ENCODE measurements at places on chromosomes 12 and 14.

- no peak for DNase-seq
- no peaks in the 10 kb centered on the region for H3K4me1 ChIP-seq
- H3K4me3 ChIP-seq = no peak overlapping the region
- H3K27ac ChIP-seq = no peak overlapping the region
- no peaks in the 10 kb centered on the region for H3K27me3 ChIP-seq
- no peaks in the 10 kb centered on the region for H3K36me3 ChIP-seq
Observed at GRCh38 chr12:27422697-27423096, 23.8 kb upstream of the SMCO2 start.

- no peaks in the 10 kb centered on the region for H3K4me1 ChIP-seq
- H3K27ac ChIP-seq = no peak overlapping the region
- H3K27me3 ChIP-seq = no peaks in the 10 kb centered on the region
- no peak overlapping the region for H3K4me3 ChIP-seq
- no peaks in the 10 kb centered on the region for H3K36me3 ChIP-seq
- DNase-seq = no peak
Observed at GRCh38 chr12:128867466-128867865, 14.2 kb downstream of the GLT1D1 start.

DNA sequence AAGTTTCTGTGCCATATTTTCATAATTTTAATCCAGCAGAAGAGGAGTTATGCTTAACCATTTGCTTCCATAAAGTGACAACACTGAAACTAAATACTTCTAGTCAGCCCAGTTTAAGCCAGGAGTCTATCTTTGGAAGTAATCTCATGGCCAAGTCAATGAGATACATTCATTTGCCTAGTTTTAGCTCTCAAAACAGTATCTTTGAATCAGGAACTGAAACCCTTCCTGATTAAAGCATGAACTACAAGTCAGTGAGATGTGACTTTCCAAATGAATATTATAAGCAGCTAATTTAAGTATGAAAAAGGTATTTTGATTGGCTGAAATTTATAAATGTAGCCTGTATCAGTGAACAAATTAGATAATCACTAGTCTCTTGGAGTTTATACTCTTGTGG, 491.5 kb downstream of the SLC6A15 start:
- H3K36me3 ChIP-seq = no peaks in the 10 kb centered on the region
- H3K27ac ChIP-seq = no peak overlapping the region
- no peaks in the 10 kb centered on the region for H3K27me3 ChIP-seq
- DNase-seq = no peak
- no peak overlapping the region for H3K4me3 ChIP-seq

- H3K27ac ChIP-seq = no peak overlapping the region
- H3K36me3 ChIP-seq = no peaks in the 10 kb centered on the region
- no peaks in the 10 kb centered on the region for H3K27me3 ChIP-seq
- H3K4me1 ChIP-seq = no peaks in the 10 kb centered on the region
Observed at GRCh38 chr12:25800101-25800500, 158.4 kb upstream of the RASSF8 start.

- no peaks in the 10 kb centered on the region for H3K4me1 ChIP-seq
- no peak overlapping the region for H3K4me3 ChIP-seq
- H3K27ac ChIP-seq = no peak overlapping the region
- DNase-seq = no peak
- H3K36me3 ChIP-seq = peaks cover 73% of the 10 kb centered on the region
- H3K27me3 ChIP-seq = no peaks in the 10 kb centered on the region
Observed at GRCh38 chr14:73944432-73945158, 5.3 kb downstream of the FAM161B start.

GRCh38 chr12:93111773-93112172, 182.7 kb upstream of the EEA1 start:
- no peak overlapping the region for H3K4me3 ChIP-seq
- H3K36me3 ChIP-seq = no peaks in the 10 kb centered on the region
- no peaks in the 10 kb centered on the region for H3K4me1 ChIP-seq

DNA sequence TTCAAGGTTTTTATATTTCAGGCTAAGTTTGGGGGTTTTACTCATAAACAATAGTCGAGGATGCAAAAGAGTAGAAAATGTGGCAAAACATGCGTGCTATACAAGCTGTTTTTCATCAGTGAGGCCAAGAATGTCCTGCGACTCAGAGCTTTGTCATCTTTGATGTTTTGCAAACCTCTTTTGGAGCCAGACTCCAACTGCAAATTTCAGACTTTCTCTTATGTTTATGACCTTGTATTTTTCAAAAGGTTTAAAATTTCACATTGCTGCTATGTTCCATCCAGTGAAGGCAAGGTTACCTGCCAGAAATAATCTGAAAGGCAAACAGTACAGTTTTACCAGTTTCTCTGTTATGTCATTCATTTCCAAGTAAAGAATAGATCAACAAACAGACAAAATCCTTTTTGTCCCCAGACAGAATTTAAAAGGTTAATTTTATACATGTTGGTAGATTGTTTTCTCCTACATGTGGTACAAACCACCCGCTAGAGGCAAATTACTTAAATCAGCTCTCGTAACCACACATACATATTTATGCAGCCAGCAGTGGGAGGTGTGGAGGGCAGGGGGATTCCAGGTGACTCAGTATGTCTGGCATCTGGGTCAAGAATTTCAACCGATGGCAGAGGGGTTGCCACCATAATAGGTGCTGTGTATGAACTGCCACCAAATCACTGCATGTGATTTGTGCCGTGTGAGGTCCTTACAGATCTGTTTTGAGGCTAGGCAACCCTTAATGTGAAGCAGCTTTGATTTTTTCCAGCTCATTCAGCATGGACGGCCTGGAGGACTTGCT, 119.8 kb upstream of the CPM start:
- H3K27ac ChIP-seq = no peak overlapping the region
- no peaks in the 10 kb centered on the region for H3K36me3 ChIP-seq
- DNase-seq = no peak
- H3K27me3 ChIP-seq = no peaks in the 10 kb centered on the region
- peaks cover 18% of the 10 kb centered on the region for H3K4me1 ChIP-seq

- no peak overlapping the region for H3K27ac ChIP-seq
- H3K4me3 ChIP-seq = no peak overlapping the region
- no peaks in the 10 kb centered on the region for H3K27me3 ChIP-seq
- H3K4me1 ChIP-seq = no peaks in the 10 kb centered on the region
- DNase-seq = no peak
- H3K36me3 ChIP-seq = no peaks in the 10 kb centered on the region
Observed at GRCh38 chr12:92733661-92734060, 30.9 kb downstream of the PLEKHG7 start.

GRCh38 chr12:95351748-95352147, 122.2 kb upstream of the METAP2 start:
- no peak overlapping the region for H3K4me3 ChIP-seq
- H3K27me3 ChIP-seq = no peaks in the 10 kb centered on the region
- no peaks in the 10 kb centered on the region for H3K36me3 ChIP-seq
- no peak for DNase-seq
- no peak overlapping the region for H3K27ac ChIP-seq

DNA sequence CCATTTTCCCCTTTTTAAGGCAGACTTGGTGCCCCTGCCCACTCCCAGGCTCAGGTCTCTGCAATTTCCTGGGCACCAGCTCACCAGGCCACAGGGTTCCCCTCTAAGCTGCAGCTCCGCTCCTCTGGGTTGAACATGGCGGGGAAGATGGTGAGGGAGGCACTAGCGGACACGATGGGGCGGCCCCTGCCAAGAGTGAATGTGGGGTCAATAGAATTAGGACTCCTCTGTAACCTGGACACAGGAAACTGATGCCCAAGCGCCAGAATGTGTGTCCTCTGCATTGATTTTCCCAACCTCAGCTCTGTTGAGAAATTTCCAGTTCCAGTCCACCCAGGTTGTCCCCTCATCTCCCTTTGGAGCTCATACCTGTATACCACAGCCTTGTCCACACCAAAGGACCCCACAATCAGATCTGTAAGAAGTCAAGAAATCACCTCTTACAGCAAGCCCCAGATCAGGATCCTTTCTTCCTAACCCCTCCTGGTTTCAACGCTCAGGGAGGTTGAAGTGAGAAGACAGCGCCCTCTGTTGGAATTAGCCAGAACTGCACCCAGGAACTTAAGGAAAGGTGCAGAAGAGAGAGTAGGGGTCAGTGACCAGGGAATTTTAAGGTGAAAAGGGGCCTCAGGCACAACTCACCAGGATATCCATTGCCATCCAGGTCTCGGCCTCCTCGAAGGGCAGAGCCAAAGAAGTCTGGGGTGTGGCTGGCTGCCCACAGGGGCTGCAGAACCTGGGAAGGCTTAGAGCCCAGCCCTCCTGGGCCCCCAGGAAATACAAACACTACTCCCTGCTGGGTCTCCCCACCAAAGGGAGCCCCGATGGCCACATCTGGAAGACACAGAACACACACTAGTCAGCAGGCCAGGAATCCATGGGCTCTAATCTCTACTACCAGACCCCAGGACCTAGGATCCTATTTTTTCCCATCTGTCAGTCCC, 14.7 kb downstream of the ITGA5 start:
- no peaks in the 10 kb centered on the region for H3K27me3 ChIP-seq
- H3K36me3 ChIP-seq = no peaks in the 10 kb centered on the region
- DNase-seq = no peak
- H3K4me1 ChIP-seq = peaks cover 11% of the 10 kb centered on the region

GRCh38 chr12:454833-455232, 4.9 kb upstream of the B4GALNT3 start:
- H3K27ac ChIP-seq = no peak overlapping the region
- DNase-seq = no peak
- H3K4me3 ChIP-seq = no peak overlapping the region
- H3K27me3 ChIP-seq = no peaks in the 10 kb centered on the region
- H3K36me3 ChIP-seq = no peaks in the 10 kb centered on the region
- H3K4me1 ChIP-seq = no peaks in the 10 kb centered on the region

GRCh38 chr12:14769466-14769968, 33.8 kb downstream of the WBP11 start:
- H3K36me3 ChIP-seq = no peaks in the 10 kb centered on the region
- H3K27me3 ChIP-seq = no peaks in the 10 kb centered on the region
- H3K27ac ChIP-seq = peak overlapping the region; percentile 95

- H3K4me1 ChIP-seq = peaks cover 14% of the 10 kb centered on the region
- DNase-seq = no peak
- H3K4me3 ChIP-seq = no peak overlapping the region
- no peak overlapping the region for H3K27ac ChIP-seq
Observed at GRCh38 chr14:93708311-93708734, 80.0 kb downstream of the PRIMA1 start.

DNA sequence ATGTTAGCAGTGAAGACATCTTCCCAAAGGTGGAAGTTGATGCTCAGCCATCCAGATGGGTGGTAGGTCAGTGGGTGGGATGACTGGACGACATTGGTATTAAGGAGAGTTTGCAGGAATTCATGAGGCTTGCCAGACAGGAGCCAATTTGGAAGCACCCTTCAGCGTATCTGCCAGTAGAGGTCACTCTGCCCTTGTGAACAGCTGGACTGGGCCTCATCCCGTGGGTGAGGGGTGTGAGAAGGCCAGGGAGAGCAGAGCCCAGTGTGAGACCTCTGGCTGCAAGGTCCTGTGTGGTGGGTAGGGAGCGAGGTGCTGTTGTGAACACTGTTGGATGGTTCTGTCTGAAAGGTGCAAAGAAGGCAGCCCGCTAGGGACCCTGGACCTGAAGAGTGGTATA, 37.7 kb downstream of the SLC5A8 start:
- H3K36me3 ChIP-seq = no peaks in the 10 kb centered on the region
- H3K27me3 ChIP-seq = no peaks in the 10 kb centered on the region
- DNase-seq = no peak
- H3K4me3 ChIP-seq = no peak overlapping the region
- no peaks in the 10 kb centered on the region for H3K4me1 ChIP-seq

DNA sequence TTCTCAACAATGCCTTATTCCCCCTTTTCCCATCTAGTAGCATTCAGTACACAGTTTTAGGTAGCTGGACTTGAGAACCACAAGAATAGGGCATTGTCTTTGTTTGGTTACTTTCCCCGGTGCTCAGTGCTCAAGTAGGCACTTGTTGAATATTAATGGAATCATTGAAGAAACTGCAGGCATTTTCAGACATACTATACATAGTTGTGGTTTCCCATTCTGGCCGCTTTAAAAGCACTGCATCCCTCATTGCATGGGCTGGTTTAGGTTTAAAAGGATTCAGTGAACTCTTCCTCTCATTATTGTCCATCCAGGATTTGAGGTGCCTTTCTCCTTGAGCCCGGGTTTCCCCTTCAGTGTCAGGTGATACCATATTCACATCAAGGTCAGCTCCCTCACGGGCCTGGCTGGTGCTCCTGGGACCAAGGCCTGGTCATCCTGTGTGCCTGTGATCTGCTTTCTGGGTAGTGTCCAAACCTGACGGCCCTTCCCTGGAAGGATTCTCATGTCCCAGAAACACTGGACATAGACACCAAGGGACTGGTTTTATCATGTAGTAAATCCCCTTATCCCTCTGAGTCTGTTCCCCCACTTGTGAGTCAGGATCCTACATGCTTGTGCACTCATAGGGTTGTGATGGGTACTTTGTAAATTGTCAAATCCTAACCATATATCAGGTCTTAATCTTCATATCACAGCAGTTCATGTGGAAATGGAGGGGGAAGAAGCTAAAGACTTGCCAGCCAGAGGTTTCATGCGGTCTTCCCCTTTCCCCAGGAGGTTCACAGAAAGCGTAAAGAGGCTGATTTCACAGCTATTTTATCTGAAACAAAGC, 7.4 kb downstream of the TCP11L2 start:
- H3K36me3 ChIP-seq = peaks cover 2% of the 10 kb centered on the region
- no peak for DNase-seq
- H3K27ac ChIP-seq = no peak overlapping the region
- no peak overlapping the region for H3K4me3 ChIP-seq

DNA sequence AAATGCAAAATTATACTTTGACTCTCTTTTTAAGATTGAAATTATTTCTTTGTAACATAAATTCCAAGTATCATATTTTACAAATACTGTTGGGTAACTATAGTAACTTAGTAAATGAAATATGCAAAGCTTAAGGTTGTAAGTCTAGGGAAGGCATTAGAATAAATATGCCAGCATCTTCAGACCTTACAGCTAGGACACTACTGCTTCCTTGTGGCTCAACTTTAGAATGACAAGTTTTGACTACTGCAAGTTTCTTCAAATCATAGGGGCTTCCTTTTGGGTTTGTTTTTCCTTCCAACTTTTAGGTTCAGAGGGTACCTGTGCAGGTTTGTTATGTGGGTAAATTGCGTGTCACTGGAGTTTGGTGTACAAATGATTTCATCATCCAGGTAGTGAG, 17.7 kb upstream of the ANP32D start:
- no peak for DNase-seq
- H3K27me3 ChIP-seq = no peaks in the 10 kb centered on the region
- no peak overlapping the region for H3K4me3 ChIP-seq
- no peak overlapping the region for H3K27ac ChIP-seq
- no peaks in the 10 kb centered on the region for H3K36me3 ChIP-seq

DNA sequence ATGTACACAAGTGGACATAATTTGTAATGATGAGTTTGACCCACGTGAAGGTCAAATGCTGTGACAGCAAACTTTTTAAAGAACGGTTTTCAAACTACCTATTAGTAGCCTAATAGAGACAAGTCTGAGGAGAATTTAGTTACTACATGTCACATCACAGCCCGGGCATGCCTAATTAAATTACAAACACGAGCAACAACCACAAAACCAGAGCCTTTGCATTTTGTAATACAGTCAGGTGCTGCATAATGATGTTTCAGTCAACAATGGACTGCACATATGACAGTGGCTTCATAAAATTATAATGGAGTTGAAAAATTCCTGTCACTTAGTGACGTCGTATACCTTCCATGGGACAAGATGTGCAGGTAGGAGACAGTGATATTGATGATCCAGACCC, 274.5 kb downstream of the DACT1 start:
- no peak overlapping the region for H3K4me3 ChIP-seq
- H3K4me1 ChIP-seq = no peaks in the 10 kb centered on the region
- no peak for DNase-seq
- H3K27me3 ChIP-seq = no peaks in the 10 kb centered on the region
- no peaks in the 10 kb centered on the region for H3K36me3 ChIP-seq
